Naive thymus-derived CD8-positive, alpha-beta T cell (primary cell): ENCODE measurements at places on chromosomes 16 and 17.
A peak's percentile ranks its signal among the peaks of the same experiment; 100 is the strongest.

DNA sequence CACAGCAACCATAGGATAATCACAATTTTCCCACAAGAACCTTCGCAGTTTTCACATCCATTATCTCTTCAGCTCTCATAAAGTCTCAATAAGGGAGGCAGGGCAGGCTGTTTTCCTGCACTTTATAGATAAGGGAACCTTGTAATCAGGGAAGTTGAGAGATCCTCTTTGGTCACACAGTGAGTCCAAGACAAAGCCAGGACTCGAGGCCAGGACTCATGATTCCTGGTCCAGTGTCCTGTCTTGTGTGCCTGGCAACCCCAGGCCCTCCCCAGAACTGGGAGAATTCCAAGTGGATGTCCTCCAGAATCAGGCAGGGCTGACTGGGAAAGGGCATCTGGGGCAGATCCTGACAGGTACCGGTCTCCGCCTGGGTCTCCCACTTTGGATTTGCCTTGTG lies 23.1 kb upstream of the PHF12 start:
- DNase-seq: no peak

DNA sequence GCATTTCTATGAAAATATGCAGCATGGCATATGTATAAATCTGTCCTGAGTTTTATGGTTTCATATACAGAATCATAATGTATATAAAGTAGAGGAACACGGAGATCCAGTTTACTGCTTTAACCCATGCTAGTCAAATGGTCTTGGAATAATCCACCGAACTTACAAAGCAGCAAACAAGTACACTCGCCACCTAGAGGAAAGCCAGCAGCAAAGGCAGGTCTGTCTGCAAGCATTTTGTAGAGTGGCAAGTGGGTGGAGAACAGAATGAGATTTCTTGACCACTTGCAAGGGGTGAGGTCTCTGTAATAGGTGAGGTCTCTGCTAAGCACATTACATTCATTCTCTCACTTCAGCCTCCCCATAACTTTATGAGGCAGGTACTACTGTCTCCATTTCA lies 308.3 kb downstream of the CA10 start:
- DNase-seq: no peak

DNA sequence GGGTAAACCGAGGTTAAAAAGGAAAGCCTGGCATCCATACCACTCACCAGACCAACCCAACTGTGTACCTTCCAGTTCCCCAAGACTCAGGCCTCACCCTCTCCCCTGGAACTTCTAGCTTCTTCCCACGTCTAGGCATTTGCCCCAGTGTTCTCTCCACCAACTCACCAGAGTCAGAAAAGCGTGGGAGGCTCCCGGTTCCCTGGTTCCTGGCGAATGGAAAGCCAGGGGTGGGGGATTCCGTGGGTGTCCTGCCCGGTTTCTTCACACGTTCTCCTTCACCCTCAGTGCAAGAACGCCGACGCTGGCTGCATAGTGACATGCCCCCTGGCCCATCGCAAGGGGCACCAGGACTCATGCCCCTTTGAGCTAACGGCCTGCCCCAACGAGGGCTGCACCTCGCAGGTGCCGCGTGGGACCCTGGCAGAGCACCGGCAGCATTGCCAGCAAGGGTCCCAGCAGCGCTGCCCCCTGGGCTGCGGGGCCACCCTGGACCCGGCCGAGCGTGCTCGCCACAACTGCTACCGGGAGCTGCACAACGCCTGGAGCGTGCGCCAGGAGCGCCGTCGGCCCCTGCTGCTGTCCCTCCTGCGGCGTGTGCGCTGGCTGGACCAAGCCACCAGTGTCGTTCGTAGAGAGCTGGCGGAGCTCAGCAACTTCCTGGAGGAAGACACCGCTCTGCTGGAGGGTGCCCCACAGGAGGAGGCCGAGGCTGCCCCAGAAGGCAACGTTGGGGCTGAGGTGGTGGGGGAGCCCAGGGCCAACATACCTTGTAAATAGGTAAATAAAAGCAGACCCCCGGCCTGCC lies 1.7 kb downstream of the RNF151 start:
- DNase-seq: no peak

DNA sequence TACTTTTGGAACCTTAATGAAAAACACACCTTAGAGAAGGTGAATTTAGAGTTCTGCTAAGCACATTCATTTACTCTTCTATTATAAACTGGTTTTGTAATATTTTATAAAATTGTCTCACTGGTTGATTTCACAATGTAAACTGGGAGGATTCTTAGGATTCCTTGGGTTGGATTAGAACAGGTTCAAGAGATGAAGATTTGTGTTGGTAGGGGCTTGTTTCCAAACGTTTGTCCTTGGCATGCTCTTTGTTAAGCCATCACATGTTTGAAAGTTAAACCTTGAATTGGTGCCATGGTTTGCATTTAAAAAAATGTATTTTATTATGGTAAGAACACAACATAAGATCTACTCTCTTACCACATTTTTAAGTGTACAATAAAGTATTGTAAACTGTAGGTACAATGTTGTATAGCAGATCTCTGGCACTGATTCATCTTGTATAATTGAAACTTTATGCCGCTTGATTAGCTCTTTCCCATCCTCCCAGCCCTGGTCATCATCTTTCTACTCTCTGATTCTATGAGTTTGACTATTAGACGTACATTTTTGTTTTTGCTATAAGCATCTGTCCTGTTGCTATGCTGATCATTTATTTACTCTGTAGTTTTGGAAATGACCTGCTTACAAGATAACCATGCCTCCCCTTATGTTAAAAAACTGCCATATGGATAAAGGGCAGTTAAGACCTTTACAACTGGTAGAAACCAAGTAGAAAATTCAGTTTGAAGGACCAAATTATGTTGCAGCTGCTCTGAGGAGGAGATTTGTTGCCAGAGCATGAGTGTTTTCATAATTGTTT lies 9.6 kb downstream of the FTO start:
- DNase-seq: no peak

GRCh38 chr17:35103271-35103670 lies 16.4 kb downstream of the RAD51D start:
- DNase-seq: no peak

DNA sequence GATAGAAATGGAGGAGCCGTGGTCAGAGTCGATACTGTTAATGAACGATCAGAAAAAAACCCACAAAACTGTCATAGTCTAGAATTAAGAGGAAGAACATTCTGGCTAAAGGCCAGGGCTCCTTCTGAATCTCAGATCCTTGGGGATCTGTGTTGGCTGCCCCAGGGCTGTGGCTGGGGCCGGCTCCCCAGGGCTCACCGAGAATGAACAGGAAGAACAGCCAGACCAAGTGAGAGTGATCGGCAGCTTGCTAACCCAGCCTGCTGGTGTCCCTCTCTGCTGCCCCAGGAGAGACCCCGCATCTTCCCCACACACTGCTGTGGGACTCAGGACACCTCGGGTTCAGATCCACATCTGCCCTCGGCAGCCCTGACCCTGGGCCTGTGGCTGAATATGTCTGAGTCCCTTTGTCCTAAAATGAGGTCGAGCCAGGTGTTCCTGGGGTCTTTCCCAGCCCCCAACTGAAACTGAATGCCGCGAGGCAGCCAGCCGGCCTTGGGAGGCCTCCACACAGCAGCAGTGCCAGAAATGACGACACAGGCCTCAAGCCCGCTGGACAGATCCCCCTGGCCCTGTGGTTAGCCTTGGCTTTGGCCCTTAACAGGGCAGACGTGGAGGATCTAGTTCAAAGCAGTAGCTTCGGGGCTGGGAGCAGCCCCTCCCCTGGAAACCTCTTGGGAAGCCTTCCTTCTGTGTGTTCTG lies 23.9 kb upstream of the CLEC18A start:
- no peak for DNase-seq

GRCh38 chr16:75265911-75266701 lies 14.7 kb upstream of the BCAR1 start:
- DNase-seq: no peak

- no peak for DNase-seq
Measured at GRCh38 chr16:82016263-82016662, 5.0 kb upstream of the SDR42E1 start.

DNA sequence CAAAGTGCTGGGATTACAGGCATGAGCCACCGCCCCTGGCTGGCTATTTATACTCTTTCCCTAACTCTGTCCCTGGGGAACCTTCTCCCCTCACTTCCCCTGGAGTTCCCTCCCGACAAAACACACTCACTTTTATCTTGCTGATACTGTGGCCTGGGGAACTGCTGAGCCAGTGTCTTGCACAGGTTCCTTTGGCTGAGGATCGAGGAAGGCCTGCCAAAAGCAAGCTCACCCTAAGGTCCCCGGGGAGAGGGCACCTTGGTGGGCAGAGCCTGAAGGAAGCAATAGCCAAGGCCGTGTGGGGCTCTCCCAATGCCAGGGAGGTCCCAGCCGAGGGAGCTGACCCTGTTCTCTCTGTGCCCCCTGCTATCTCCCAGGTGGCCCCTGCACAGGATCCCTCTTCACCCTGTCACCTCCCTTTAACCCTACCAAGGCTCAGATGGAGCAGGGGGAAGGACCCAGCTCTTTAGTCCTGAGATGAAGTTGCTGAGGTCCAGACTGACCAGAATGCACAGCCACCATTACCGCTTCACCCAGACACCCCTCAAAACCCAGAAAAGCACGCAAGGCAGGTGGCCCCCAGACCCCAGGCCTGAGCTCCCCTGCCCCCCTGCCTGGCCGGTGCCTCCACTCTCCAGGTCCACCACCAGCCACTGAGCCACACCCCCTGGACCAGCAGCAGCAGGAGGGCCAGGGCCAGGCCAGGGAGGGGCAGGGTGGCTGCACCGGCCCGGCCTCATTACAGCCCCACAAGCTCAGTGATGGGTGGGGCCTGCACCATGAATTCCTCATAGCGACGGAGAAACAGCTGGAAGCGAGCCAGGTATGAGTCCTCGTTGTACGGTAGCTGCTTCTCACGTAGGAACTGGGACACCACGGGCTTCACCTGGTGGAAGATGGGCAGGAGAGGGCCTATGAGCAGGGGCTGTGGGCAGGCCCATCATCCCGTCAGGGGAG lies 5.1 kb upstream of the FDXR start:
- no peak for DNase-seq

DNA sequence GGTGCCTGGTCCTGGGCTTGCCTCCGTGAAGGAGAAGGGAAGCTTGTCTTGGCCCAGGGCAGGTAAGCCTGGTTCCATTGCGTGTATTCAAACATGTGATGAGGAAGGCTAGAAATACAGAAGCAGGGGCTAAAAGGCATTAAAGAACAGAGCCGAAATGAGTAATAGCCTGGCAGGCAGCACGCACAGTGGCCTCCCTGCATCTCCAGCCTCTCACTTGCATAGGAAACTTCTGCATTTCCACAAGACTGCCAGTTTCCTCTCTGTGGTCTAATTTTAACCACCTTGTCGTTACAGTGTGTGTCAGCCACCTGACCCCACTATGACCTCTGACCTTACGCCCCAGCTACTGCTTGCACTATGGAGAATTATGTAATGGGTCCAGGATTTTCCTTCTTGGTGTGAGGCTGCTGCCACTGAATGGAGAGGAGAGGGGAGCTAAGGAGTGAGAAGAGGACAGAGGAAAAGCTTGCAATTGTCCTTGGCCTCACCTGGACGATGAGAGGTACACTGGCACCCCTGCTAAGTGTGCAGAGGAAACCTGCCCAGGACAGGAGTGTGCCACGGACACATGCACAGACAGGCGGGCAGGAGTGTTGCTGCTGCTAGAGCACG lies 32.8 kb downstream of the HIC1 start:
- no peak for DNase-seq

DNA sequence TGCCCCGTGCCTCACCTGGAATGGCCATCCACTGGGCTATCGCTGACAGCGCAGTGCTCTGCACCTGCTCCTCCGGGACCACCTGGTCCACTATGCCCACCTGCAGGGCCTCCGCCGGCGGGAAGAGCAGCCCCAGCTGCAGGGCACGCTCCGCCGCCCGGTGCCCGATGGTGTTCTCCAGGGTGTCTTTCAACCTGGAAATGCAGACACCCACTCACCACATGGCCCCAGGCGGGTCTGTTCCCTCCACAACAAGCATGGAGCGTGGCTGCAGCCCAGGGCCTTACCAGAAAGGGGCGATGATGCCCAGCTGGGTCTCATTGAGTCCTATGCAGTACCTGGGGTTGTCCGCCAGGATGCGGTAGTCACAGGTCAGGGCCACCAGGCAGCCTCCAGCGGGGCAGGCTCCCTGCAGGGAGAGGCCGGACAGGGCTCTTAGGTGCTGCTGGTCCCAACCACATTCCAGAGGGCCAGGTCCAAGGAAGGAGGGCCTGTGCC lies 6.8 kb downstream of the DNASE1L2 start:
- DNase-seq: peak; percentile 63

DNA sequence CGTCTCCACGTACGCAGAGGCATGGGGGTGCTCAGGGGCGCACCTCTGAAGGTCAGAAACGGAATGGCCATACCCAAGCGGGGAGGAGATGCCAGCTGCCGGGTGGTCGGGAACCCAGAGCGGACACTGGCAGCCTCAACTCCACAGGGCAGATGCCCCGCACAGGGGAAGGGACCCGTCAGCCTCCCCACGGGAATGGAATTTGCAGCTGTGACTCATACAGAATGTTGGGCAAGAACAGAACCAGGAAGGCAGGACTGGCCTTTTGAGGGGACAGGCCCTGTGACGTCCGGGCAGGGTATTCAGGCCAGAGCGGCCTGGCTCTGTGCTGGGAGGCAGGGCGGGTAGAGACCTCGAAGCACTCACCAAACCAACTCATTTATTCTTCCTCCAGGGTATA lies 7.5 kb downstream of the TK1 start:
- no peak for DNase-seq

DNA sequence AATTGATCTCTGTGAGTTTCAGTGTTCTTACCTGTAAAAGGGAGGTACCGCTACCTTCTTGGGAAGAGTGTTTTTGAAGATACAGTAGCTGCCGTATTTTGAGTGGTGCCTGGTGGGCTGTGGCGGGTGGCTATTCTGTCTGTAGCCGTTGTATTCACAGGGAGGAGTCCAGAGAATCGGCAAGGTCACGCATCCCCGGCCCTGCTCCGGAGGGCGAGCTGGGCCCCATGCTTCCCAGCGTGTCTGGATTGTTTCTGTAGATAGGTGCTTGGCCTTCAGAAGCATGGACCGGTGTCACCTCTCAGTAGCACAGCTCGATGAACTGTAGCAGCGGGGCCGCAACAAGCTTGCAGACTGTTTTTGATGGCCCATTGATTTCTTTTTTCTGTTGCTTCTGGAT lies 295.6 kb downstream of the CPPED1 start:
- no peak for DNase-seq

DNA sequence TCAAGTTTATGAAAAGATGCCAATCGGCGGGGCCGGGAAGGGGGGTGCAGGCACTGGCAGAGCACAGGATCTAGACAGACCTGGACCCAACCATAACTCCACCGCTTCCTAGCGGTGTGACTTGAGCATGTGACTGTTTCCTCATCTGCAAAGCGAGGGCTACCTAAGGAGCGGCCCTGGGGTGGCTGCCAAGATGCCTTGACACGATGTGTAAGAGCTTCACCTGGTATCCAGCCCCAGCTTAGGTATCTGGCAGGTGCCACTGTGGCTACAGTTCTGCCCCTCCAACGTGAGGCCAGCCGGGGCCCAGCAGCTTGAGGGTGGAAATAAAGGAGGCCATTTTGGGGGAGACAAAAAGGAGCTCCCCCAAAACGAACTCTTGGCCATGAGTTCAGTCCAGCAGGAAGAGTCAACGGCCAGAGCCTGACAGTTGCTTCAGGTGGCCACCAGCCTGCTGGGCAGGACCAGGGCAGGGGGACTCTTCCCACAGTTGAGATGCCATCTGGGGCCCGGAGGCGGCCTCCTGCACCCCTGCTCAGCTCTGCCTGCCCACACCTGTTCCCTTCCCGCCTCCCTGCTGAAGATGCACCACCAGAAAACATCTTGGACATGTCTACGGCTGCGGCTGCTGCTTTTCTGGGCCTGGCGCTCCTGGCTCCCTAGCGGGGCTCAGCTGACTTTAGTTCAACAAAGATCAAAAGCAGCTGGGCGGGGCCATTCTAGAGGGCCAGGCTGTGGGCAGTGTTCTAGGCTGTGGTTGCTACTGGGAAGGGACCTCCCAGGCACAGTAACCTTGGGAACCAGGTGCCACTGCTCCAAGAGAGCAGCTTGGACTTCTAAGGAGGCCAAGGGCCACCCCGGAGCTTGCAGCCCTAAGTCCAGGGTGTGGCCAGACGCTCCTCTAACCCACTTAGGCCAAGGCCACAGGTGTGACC lies 3.4 kb upstream of the MTSS2 start:
- DNase-seq: no peak
